Lung (tissue), 17 donors: ENCODE measurements at places on chromosomes 13 and 19.
A peak's percentile ranks its signal among the peaks of the same experiment; 100 is the strongest.

GRCh38 chr19:49879243-49879963 lies 1.9 kb downstream of the TBC1D17 start:
- no peak for DNase-seq

- no peak for DNase-seq
Observed at GRCh38 chr13:24512908-24513213, 283 bp upstream of the PARP4 start.

GRCh38 chr19:4851551-4852290 lies 15.7 kb downstream of the PLIN3 start:
- DNase-seq, result peak; percentile 52

DNA sequence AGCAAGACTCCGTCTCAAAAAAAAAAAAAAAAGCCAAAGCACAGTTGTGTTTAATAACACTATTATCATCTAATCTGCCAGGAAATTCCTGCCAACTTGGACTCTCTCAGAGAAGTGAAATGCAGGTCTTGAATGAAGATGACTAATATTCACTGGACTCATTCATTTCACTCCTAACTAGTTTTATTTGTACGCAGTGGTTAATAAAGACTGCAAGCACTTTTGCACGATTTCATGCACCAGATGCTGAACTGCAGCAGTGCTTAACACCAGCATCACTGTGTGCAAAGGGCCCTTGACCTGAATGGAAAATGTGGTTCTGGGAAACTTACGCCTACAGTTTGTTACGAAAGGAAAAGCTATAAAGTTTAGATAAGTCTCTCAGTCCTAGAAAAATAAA lies 63.3 kb downstream of the DHRS12 start:
- no peak for DNase-seq

- DNase-seq, result no peak
Observed at GRCh38 chr13:95279016-95279415, 22.2 kb downstream of the ABCC4 start.

GRCh38 chr13:51767100-51767499 lies 36.9 kb downstream of the DHRS12 start:
- no peak for DNase-seq

DNA sequence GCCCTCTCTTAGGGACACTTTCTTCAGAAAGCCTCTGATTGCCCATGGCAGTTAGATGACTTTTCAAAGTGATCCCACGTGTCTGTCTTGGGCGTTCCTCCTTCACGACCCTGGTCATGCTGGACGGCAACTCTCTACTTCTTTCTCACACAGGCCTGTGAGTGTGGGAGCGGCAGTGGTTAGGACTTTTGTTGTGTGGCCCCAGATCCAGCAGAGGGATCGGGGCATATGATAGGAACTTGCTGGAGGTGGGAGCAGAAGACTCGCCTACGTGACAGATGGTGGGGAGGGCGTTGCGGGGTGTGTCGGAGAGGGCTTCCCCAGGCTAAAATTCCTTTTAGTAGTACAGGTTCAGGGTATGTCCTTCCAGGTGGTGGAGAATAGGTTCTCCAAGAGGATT lies 289.5 kb upstream of the MAB21L1 start:
- DNase-seq, result no peak

DNA sequence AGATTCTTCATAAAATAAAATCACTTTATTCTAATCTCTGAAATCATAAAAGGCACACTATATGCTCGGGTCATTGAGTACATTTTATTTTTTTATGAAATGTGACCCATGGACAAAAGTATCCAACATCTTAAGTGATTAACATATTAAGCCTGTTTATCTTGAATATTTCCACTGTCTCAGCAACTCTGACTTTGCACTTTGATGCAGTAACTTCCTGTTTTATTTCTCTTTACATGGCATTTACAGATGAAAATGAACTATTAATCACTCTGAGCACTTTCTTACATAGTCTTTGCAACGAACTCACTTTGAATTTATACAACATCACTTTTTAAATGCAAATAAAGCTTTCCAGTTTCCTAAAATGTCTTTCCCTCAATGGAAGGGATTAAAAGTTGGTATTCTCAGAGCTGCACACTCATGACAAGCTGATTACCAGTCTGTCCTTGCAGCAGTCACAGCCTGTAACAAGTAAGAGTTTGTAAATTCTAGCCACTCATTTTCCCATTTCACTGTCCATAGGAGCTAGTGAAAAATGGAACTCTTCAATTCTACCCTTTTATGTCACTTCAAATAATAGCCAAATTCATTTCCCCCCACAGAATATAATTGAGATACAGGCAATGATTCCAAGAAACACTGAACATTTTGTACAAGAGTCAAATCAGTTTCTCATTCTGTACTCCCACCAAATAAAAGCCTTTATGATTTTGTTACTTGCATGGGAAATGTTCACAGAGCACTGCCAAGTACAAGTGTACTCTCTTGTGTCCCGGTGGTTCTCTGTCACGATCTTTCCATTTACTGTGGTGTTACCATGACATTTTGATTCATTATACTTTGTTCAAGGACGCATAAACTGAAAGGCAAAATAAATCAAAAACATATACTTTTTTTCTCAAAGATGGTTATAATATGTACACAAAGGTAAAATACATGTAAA lies 1968.9 kb downstream of the PCDH9 start:
- DNase-seq, result peak; percentile 10

DNA sequence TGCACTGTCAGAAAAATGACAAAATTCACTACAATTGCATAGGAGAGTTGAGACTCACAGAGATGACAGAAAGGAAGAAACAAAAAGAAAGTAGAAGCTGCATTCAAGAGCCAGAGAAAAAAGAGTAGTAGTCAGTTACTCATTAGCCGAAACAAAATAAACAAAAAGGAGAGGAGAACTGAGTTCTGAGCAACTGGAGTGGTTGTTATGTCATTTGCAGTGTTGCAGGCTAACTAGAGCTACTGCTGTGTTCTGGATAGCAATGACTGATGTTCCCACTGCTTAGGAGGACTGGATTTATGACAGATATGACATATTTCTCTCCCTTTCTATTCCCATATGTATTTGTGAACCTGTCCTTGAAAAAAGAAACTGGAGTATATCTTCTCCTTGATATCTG lies 482.6 kb downstream of the RFC3 start:
- DNase-seq, result no peak

GRCh38 chr13:45278096-45278645 lies 62.8 kb downstream of the TPT1 start:
- no peak for DNase-seq

GRCh38 chr13:60398907-60399589 lies 2.0 kb downstream of the TDRD3 start:
- DNase-seq, result peak; percentile 56

- no peak for DNase-seq
Observed at GRCh38 chr13:29752175-29752574, 98.2 kb downstream of the UBL3 start.

DNA sequence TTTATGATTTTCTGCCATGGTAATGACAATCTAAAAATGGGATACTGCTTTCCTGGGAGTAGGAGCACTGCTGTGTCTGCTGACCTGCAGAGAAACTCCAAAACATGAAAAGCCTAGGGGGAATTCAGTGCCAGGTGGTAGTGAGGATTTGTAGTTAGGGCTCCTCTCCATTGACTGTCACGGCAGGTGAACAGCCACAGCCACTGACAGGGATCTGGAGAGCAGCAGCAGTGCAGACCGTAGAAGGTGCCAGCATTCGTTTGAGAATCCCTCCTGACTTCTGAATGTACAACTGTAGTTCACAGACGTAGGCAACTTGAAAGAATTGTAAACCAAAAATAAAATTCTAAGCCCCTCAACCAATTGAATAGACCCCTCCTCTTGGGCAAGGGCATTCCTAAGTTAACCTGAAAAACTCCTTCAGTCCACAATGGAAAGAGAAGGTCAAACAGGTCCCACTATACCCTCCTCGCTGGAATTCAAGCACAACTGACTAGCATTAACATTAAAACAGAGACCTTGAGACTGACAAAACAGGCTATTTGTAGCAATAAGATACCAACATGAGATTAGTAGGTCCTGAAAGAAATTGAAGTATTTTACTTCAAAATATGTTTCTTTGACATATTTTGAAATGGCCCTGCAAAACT lies 1328.8 kb downstream of the OLFM4 start:
- no peak for DNase-seq

DNA sequence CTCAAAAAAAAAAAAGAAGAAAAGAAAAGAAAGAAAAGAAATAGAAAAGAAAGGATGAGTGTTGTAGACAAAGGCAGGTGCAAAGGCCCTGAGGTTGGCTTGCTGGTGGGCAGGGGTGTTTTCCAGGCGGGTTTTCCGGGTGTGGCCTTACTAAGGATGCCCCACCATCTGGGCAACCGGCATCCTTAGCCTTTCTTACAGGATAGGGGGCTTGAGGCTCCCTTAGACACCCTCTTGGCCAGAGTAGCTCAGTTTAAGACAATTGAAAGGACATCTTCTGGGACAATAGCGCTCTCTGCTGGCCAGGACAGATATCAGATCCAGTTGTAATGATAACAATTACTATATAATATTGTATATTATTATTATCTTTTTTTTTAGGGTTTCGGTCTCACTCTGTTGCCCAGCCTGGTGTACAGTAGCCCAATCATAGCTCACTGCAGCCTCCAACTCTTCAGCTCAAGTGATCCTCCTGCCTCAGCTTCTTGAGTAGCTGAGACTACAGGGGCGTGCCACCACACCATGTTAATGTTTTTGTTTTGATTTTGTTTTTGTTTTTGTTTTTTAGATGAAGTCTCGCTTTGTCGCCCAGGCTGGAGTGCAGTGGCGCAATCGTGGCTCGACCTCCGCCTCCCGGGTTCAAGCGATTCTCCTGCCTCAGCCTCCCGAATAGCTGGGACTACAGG lies 1.4 kb upstream of the QTRT1 start:
- DNase-seq, result peak; percentile 52

DNA sequence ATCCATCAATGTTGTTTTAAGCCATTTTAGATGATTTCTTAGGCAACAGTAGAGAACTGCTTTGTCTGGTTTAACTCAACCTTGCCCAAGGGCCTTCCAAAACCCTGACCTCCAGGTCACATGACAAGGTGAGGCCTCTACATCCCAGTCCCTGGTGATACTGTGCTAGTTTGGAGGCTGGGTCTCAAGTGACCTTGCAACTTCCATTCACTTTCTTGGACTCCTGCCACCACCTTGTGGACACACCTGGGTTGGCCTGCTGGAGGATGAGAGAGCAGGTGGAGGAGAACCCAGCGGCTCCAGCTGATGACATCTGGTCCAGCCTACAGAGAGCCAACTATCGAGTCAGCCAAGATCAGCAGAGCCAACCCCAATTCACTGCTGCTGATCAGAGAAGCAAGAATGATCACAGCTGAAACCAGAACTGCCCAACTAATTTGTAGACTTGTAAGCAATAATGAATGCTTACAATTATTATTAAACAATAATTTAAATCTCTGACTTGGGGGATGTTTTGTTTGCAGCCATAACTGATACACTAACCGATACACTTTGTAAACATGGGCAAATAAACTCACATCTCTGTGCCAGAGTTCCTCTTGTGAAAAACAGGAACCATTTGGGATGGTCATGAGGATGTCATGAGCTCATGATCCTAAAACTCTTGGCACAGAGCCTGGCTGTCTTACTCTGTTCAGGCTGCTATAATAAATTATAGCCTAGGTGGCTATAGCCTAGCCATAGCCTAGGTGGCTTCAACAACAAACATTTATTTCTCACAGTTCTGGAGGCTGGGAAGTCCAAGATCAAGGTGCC lies 11.5 kb downstream of the FAM187B start:
- no peak for DNase-seq

DNA sequence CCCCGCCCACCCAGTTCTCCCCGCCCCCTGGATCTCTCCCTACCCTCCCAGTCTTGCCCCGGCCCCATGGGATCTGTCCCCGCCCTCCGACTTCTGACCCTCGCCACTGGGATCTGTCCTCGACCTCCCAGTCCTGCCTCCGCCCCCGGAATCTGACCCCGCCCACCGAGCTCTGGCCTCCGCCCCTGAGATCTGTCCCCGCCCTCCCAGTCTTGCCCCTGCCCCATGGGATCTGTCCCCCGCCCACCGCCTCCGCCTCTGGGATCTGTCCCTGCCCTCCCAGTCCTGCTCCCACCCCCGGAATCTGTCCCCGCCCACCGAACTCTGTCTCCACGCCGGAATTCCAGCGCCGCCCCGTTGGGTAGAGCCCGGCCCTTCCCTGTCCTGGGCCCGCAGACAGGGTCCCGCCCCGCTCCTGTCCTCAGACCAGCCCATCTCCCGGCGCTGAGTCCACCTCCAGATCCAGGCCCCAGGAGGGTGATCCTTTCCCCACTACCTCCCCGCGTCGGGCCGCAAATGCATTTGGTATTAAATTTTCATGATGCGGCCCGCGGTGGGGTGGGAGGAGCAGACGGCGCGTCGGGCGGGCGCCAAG lies 1.5 kb upstream of the SLC17A7 start:
- peak; percentile 86 for DNase-seq

- DNase-seq, result no peak
Observed at GRCh38 chr13:84661718-84662117, 779.4 kb upstream of the SLITRK1 start.

GRCh38 chr19:4114181-4114580 lies 9.7 kb downstream of the MAP2K2 start:
- no peak for DNase-seq

GRCh38 chr13:25109341-25109740 lies 13.4 kb downstream of the PABPC3 start:
- no peak for DNase-seq

- no peak for DNase-seq
Observed at GRCh38 chr13:42284068-42284467, 12.1 kb downstream of the AKAP11 start.

DNA sequence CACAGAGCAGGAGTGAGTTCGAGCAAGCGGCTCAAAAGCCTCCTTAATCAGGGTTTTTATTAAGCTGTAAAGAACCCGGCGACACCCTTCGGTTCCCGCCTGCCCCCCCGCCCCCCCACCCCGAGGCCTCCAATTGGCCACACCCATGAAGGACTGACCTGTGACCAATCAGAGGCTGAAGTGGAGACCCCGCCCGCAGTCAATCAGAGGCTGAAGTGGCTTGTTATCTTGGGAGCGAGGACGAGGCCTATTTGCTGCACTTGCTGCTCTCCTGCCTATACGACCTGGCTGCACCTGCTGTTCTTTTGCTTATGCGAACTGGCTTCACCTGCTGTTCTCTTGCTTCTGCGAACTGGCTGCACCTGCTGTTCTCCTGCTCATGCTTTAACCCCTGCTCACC lies 844.9 kb downstream of the OLFM4 start:
- no peak for DNase-seq

DNA sequence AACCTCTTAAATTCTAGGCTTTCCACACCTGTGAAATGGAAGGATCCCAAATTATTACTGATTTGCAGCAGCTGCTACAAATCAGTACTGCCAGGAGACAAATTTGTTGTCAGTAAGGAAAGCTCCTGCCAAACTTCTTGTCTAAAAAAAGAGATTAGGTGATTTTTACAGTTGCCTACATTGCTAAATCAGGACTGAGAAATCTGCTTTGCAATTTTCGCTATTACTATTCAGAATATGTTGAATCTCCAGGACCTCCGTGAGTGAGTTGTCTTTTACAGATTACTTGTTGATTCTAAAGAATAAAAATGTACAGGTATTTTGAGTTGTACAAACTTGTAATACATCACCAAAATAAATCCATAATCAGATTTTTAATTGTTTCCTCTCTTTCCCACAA lies 1815.9 kb downstream of the PCDH9 start:
- no peak for DNase-seq
